ENCODE measurements at places on chromosomes 4 and X.

DNA sequence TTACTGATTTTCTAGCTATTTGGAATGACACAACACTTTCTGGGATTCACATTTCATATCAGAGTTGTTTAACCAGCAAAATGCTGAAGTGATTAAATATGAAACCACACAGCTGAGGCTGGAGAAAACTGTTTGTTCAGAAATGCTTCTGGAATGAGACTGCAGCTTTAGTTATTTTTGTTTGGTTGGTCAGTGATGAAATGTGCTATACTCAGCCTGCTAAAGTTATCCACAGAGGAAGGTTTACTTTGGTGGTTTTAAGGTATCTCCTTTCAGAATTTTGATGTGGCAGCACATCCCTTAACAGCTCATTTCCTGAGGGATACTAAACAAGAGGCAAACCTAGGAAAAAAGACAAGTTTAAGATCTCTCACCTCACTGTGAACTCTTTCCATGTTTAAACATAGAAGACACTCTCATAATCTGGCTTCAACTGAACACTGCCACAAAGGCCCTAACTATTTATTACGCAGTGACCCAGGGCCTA lies 106.6 kb upstream of the PDE5A start:
- no peak for DNase-seq

DNA sequence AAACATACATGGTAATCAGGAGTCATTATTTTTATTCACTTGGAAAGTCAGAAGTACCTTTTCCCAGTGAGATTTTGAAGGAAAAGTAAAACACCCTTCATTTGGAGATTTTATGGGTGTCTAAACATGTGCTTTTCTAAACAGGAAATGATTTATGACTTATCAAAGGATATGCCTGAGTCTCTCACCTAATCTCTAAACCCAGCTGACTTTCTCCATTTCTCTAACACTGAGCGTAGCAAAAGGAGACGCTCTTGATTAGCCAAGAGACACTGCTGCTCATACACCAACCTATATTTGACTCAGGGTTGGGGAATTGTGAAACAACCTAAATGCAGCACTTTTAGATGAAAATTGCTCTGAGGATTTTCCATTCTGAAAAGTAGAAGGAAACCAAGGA lies 468.5 kb upstream of the FTHL17 start:
- no peak for DNase-seq

GRCh38 chr4:158133551-158133950 lies 39.3 kb downstream of the GASK1B start:
- DNase-seq = no peak

DNA sequence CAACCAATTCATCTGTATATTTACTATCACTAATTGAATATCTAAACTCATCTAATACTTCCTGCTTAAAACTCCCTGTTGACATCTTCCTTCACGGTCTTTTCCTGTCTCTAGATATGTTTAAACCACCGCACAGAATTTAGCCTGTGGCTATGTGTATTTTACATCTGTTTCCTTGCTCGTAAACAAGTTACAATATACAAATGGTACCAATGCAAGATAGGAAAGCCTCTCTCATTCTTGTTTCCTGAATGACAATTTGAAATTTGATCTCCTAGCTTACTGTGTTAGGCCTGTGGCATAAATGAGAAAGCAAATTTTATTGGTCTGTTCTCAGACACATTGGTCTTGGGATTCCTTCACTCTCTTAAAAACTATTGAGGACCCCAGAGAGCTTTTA lies 89.7 kb upstream of the PCDH7 start:
- DNase-seq = no peak

DNA sequence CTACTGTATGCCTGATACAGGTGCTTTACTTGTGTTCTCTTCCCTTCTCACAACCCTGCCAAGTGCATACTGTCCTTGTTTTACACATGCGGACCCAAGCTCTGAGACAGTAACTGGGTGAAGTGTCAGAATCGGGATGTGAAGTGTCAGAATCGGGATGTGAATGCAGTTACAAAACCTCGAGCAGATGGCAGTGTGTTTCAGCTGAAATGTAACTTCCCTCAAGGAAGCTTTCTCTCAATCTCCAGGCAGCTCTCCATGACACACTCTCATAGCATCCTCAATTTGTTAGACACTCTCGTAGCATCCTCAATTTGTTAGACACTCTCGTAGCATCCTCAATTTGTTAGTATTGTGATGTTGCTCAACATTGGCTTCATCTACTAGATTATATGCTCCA lies 1.1 kb upstream of the HPSE start:
- DNase-seq = no peak

DNA sequence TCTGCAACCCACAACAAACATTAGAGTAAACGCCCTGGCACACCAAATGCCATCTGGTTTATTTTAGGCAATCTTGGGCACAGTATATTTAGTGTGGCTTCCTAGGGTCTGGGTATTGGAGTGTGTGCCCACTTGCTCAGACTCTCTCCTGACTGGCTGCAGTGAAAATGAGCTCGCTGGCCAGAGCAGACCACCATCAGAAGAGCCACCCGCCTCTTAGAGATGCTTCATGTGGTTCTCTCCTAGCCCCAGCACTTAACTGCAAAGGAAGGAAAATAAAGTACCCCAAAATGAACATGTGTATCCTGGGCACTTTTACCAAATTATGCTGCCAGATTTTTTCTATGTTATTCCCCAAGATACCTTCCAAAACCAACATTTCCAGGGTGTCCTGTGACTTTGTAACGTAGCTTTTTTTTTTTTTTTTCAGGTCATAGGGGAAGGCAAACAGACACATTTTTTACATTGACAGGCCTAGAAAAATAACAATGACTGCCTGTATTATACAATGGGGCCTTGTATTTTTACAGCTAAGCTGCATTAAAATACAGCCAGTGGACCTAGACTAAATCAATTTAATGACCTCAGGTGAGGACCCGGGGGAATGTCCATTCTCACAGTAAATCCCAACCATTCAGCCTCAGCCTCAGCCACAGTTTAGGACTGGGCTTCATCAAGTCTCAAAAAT lies 193.7 kb downstream of the RASL11B start:
- no peak for DNase-seq

Data from hindlimb muscle (tissue), 1 donor.